PC-3 (cell line): ENCODE measurements at places on chromosomes 6 and 20. TPM values are rescaled to one million over a fixed set of nuclear protein-coding genes. Genes with fewer than 3 reads are reported as not detected.

DNA sequence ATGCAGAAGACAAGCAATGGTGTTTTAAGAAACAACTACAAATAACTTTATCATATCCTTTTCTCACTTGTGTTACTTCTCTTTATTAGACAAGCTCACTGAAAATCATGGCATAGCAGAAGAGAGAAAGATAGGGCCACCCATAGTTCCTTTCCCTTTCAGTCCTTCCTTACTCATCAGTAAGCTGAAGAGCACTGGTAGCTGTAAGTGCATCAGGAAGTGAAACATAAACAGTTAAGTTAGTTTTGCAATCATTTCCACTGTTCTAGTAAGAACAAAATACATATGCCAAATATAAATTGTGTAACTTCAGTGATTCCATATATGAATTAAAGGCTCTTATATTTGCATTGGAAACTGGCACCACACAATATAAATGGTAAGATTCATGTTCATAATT is 220.1 kb downstream of the HACE1 start:
- no peak for DNase-seq

THBS2 gene
- total RNA-seq: 0.52 TPM in 1 of 2 replicates, not detected in the other

GRCh38 chr20:32236048-32236533 is 28.4 kb downstream of the POFUT1 start:
- no peak for DNase-seq

DNA sequence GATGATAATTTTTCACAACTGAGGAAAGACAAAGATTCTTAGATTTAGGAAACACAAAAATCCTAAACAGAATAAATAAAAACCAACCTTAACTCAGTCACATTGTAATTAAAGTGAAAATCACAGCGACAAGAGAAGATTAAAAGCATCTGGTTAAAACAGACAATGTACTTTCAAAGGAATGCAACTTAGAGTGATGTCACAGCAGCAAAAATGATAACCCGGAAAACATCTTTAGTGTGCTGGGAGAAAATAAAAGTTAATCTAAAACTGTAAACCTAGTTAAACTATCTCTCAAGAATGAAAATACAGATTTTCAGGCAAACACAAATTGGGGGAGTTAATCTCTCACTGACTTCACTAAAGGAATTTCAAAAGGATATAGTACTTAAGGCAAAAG is 76.8 kb upstream of the OGFRL1 start:
- no peak for DNase-seq

DNA sequence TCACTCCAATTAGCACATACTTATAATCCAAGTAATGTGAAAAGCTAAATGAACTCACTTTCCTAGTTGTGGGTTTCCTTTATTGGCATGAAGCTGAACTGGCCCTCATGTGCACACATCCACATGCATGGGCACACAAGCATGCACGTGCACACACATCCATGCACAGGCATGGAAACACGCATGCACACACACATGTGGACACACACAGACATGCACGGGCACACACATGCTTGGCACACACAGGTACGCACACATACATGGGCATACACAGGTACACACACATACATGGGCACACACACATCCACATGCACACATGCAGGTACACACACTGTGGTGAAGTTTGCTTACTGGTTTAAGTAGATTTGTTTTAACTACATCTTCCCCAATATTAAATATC is 23.8 kb downstream of the SYNDIG1 start:
- DNase-seq: no peak
